Cardiac muscle cell (in vitro differentiated cells and primary cell): ENCODE measurements at places on chromosomes 16 and 17. TPM values are rescaled to one million over a fixed set of nuclear protein-coding genes. Genes with fewer than 3 reads are reported as not detected.

- H3K4me3 ChIP-seq: no peak overlapping the region
- H3K27ac ChIP-seq: no peak overlapping the region
- DNase-seq: peak; percentile 31
- peaks cover 22% of the 10 kb centered on the region for H3K36me3 ChIP-seq
- H3K27me3 ChIP-seq: no peaks in the 10 kb centered on the region
Observed at GRCh38 chr16:74650966-74651567, 15.6 kb downstream of the RFWD3 start.

EXOC7 gene
- 121 and 166 TPM in 2 replicates for total RNA-seq

DNA sequence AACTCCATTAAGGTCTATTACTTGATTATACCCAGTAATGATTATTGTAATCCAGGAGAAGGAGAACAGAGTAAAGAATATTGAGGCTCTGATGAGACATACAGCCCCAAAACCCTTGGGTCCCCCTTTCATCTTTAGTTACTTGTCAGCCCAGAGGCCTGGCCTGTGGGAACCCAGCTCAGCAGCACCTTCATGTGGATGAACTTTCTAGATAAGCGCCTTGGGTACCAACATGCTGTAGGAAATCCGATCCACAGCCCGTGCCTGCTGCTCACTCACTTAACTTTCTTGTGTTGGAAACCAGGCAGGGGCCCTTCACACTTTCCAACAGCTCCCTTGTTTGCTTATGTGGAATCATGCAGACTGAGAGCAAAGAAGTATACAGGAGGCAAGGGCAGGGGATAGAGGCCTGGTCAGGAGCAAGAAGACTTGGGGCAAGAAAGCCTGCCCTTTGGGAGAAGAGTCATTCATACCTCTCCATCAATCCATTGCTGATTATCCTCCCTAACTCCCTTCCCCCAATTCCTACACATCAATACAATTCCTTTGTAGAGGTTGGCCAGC lies 64.0 kb upstream of the SOX9 start:
- H3K27me3 ChIP-seq: no peaks in the 10 kb centered on the region
- H3K4me1 ChIP-seq: no peaks in the 10 kb centered on the region
- H3K27ac ChIP-seq: no peak overlapping the region
- H3K4me3 ChIP-seq: no peak overlapping the region
- DNase-seq: peak; percentile 46

GRCh38 chr17:74842146-74842598 lies 17.5 kb downstream of the GRIN2C start:
- peak overlapping the region; percentile 23 for H3K4me3 ChIP-seq
- DNase-seq: peak; percentile 7
- no peak overlapping the region for H3K27ac ChIP-seq
- H3K36me3 ChIP-seq: no peaks in the 10 kb centered on the region

APOH gene
- not detected in 2 replicates for total RNA-seq

KRT20 gene
- not detected in 2 replicates for total RNA-seq

ZNRF1 gene
- total RNA-seq: 43.2 and 58.7 TPM in 2 replicates

- DNase-seq: no peak
- peaks cover 8% of the 10 kb centered on the region for H3K36me3 ChIP-seq
- no peak overlapping the region for H3K27ac ChIP-seq
- H3K4me3 ChIP-seq: peak overlapping the region; percentile 92
- peaks cover 18% of the 10 kb centered on the region for H3K4me1 ChIP-seq
Observed at GRCh38 chr17:81550830-81551457, 1.2 kb downstream of the FAAP100 start.

DNA sequence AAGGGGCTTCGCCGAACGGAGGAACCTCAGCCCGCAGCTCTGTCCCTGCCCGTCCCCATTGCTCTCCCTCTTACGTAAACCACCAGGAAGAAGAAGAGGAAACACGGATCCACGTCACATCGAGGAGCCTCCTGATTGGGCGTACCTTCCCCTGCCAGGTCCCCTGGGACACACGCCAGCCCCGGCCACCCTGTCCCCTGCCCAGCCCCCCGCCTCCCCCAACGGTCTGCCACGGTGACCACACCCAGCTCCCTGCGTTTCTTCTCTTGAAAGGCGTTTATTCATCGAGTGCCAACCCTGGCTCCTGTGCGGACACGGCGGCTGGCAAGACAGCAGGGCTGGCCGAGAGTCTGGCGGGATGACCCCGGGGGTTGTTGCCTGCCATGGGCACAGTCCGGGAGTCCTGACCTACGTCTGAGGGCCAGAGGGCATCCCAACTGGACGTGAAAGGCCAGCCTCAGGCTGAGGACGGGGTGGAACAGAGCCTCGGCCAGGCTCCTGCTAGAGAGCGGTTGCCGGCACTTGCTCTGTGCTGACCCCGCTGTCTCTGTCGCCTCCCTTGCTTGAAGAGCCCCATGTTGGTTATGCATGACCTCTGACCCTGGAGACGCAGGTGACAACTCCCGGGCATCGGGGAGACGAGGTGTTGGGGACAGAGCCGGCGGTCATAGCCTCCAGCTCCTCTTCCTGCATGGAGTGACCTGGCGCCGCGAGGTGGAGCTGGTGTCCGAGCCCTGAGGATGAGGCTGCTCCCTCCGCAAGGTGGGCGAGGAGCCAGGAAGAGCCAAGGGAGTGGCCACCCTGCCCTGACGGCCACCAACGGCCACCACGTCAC lies 40.5 kb upstream of the ACSF3 start:
- no peaks in the 10 kb centered on the region for H3K36me3 ChIP-seq
- no peaks in the 10 kb centered on the region for H3K4me1 ChIP-seq
- no peak for DNase-seq
- no peak overlapping the region for H3K4me3 ChIP-seq

- no peak overlapping the region for H3K4me3 ChIP-seq
- DNase-seq: no peak
- H3K27me3 ChIP-seq: no peaks in the 10 kb centered on the region
- H3K4me1 ChIP-seq: no peaks in the 10 kb centered on the region
- no peak overlapping the region for H3K27ac ChIP-seq
- H3K36me3 ChIP-seq: no peaks in the 10 kb centered on the region
Observed at GRCh38 chr16:48091117-48091516, 64.7 kb downstream of the ABCC12 start.

VAT1L gene
- total RNA-seq: 1.5 and 2.4 TPM in 2 replicates

DNA sequence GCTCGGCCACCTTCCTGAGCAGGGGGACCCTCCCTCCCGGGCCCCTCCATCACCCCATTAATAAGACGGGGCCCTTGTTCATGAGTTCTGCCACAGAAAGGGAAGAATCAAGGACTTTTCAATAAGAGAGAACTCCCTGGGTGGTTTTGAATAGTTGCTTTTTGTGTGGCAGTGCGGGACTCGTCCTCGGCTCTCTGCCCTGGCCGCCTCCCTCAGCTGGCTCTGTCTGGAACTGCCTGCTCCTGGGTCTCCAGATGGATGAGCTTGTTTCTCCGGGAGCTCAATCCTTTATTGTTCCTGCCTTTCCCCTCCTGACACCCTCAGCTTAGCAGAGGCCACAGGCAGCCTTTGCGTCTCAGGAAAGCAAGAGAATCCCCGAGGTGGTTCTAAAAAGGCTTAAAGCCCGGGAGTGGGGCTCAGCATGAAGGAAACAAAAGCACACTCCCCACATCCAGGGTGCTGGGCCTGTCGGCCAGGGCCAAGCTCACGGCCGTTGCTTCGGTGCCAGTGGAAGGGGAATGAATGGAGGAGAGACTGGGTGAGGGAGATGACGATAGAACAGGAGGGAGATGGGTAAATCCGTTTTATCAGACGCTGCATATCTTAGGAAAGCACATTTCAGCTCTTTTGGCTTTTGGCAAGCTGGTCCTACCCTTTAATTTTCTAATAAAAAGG lies 60.2 kb downstream of the RAI1 start:
- no peaks in the 10 kb centered on the region for H3K27me3 ChIP-seq
- H3K27ac ChIP-seq: no peak overlapping the region
- no peak for DNase-seq
- peaks cover 31% of the 10 kb centered on the region for H3K4me1 ChIP-seq
